ENCODE measurements at places on chromosomes 11 and 22. TPM values are rescaled to one million over a fixed set of nuclear protein-coding genes. Genes with fewer than 3 reads are reported as not detected.

DNA sequence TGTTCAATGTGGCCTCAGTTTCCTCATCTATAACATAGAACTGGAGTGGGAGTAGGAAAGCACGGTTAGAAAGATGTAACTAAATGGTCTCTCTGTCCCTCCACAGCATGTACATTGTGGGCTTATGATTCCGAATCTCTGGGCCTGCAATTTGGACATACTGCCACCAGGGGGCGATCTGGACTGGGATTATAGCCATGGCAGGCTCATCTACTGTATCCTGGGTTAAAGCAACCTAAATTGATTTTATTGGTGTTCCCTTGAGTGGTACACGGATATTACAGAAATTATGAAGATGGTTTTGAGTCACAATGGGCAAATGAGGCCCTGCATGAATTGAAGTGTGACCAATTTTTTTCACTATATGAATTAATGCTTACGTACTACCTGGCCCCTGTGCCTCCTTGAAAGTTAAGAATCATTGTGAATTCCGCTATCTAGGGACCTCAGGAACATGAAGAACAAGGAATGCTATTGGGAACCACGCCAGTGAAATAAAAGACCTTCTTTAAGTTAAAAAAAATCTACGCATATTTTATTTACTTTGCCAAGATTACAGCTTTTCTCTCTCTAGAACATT is 32.9 kb downstream of the TST start:
- DNase-seq = no peak
- no peaks in the 10 kb centered on the region for H3K4me1 ChIP-seq
- peaks cover 19% of the 10 kb centered on the region for H3K27me3 ChIP-seq
- no peaks in the 10 kb centered on the region for H3K36me3 ChIP-seq

DNA sequence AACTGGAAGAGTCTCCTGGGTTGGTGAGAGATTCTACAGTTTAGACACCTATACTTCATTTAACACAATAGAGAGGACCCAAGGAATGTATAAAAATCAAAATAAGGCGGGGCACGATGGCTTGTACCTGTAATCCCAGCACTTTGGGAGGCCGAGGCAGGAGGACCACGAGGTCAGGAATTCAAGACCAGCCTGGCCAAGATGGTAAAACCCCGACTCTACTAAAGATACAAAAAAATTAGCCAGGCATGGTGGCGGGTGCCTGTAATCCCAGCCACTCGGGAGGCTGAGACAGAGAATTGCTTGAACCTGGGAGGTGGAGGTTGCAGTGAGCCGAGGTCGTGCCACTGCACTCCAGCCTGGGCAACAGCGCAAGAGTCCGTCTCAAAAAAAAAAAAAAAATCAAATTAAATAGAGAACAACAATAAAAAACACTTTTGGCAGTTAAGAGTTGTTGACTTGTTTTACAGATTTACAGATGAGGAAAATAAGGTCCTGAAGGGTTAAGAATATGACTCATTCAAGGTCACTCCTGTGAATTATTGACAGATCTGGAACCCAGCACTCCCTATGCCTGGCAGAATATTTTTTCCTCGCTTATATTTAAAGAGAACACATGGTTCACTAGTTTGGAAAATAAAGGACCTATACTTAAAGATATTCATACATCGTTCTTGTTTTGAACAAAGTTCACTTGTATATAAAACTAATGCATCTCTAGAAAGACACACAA is 5.2 kb downstream of the LGR4 start:
- no peak for DNase-seq
- H3K27me3 ChIP-seq = peaks cover 13% of the 10 kb centered on the region
- H3K36me3 ChIP-seq = no peaks in the 10 kb centered on the region

Gene SEPTIN5
- 9.3 TPM for total RNA-seq

Gene FAM180B
- 0.53 TPM for total RNA-seq

Gene ALX4
- total RNA-seq = not detected
